ENCODE measurements at places on chromosomes 5 and 9.

GRCh38 chr5:147763791-147764525 lies 18.6 kb downstream of the JAKMIP2 start:
- no peak for DNase-seq

GRCh38 chr9:113962396-113962795 lies 86.3 kb downstream of the ZNF618 start:
- DNase-seq = no peak

GRCh38 chr9:104482921-104483570 lies 21.0 kb upstream of the OR13F1 start:
- no peak for DNase-seq

GRCh38 chr9:129609486-129610212 lies 11.3 kb downstream of the C9orf50 start:
- no peak for DNase-seq

DNA sequence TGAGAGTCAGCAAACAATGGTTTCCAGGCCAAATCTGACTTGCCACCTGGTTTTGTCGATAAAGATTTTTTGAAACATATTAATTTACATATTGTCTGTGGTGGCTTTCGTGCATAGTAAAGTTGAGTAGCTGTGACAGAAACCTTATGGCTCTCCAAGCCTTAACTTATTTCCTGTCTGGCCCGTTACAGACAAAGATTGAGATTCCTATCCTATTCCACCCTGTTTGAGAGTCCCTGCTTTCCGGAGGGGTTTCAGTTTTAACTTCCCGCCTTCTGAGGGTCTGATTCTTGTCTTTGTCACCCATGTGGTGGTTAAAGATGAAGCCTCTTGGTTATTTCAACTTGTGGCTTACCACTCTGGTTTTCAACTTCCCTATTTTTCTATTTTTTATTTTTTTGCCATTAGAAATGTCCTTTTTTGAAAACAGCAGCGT lies 11.4 kb downstream of the OTULIN start:
- DNase-seq = no peak

DNA sequence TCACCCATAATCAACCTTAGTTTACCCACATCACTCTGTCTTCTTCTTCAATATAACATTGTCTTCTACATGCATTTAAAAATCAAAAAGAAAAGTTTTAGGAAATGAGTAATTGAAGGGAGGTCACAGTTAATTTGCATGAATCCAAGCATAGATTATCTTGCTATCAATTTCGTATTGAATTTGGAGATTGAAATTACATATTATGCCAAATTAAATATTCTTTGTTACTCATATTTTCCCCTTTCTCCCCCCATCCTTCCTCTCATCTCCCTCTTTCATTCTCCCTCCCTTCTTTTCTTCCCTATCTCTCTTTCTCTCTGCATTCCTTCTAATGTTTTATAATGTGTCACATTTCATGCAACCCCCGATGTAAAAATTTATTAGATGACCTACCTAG lies 303.3 kb downstream of the FBXL7 start:
- no peak for DNase-seq

DNA sequence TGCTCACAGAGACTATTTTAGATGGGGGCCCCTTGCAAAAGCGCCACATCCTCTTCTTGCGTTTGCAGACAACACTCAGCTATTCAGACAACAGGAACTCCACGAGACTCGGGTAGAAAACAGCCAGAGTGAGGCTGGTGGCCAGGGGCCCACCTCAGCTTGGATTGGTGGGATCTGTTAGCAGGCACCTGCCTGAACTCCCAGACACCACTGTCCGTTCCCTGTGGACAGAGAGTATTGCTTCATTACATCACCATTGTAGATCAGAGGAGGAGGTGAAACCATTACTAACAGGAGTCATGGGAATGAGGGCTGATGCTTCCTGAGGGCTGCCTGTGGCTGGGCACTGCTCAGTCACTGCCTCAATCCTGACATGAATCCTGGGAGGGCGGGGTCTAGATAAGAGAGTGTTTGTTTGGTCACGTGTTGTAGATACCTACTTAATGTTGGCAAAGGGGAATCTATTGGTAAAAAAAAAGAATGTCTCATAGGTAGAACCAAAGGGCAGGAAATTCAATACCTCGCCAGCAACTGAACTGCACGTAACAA lies 4.4 kb upstream of the RAPGEF1 start:
- DNase-seq = no peak

GRCh38 chr9:120928483-120929228 lies 2.1 kb upstream of the TRAF1 start:
- no peak for DNase-seq
